Left kidney (tissue), 8 donors: ENCODE measurements at places on chromosomes 1 and 21. TPM values are rescaled to one million over a fixed set of nuclear protein-coding genes. Genes with fewer than 3 reads are reported as not detected.

DNA sequence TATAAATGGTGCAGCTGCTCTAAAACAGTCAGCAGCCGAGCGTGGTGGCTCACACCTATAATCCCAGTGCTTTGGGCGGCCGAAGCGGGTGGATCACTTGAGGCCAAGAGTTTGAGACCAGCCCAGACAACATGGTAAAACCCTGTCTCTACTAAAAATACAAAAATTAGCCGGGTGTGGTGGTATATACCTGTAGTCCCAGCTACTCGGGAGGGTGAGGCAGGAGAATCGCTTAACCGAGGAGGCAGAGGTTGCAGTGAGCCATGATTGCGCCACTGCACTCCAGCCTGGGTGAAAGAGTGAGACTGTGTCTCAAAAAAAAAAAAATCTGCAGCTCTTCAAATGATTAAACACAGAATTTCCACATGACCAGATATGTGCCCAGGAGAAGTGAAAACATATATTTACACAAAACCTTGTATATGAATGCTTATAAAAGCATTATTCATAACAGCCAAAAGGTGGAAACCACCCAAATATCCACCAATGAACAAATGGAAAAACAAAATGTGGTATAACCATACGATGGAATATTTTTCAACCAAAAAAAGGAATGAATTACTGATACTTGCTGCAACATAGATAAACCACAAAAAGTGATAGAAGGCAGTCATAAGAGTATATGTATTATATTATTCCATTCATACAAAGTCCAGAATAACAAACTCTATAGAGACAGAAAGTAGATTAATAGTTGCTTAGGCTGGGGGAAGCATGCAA lies 14.1 kb downstream of the EPS15 start:
- no peak for DNase-seq

DNA sequence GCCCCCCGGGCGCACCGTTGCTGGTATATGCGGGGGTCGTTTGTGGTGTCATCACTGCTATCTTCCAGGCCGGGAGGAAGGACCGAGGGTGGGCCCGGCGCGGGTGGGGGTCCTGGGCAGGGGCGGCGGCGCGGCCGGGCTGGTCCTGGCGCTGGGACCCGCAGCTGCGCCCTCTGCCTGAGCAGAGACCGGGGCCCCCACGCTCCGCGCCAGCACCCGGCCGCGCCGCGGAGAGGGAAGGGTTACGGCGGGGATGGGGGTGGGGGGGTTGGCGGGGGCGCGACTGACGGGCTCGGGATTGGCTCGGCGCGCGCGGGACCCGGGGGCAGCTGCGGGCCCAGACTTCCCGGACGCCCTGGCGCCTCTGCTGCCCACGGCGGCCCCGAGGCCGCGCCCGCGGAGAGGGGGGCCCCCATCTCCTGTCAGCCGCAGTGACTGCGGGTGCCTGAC lies 13.8 kb upstream of the SAMD11 start:
- no peak for DNase-seq

The AIRE gene
- 0.42 TPM for polyA plus RNA-seq

The RGS4 gene
- 11.0 TPM for polyA plus RNA-seq

The PCP4L1 gene
- polyA plus RNA-seq = 1.2 TPM

- no peak for DNase-seq
Measured at GRCh38 chr1:234763367-234763766, 153.4 kb upstream of the IRF2BP2 start.

The BTF3L4 gene
- polyA plus RNA-seq = 85.6 TPM

The MLLT11 gene
- 25.4 TPM for polyA plus RNA-seq

The IFNGR2 gene
- polyA plus RNA-seq = 82.2 TPM
